ENCODE measurements at places on chromosomes 2 and 18. TPM values are rescaled to one million over a fixed set of nuclear protein-coding genes. Genes with fewer than 3 reads are reported as not detected.

- no peak for DNase-seq
Observed at GRCh38 chr2:33518929-33519328, 42.5 kb downstream of the RASGRP3 start.

DNAH7 gene
- 0.31 TPM for total RNA-seq

- no peak for DNase-seq
Observed at GRCh38 chr18:36942264-36942663, 113.3 kb downstream of the KIAA1328 start.

- no peak for DNase-seq
Observed at GRCh38 chr2:72040629-72041571, 106.8 kb downstream of the CYP26B1 start.

DNA sequence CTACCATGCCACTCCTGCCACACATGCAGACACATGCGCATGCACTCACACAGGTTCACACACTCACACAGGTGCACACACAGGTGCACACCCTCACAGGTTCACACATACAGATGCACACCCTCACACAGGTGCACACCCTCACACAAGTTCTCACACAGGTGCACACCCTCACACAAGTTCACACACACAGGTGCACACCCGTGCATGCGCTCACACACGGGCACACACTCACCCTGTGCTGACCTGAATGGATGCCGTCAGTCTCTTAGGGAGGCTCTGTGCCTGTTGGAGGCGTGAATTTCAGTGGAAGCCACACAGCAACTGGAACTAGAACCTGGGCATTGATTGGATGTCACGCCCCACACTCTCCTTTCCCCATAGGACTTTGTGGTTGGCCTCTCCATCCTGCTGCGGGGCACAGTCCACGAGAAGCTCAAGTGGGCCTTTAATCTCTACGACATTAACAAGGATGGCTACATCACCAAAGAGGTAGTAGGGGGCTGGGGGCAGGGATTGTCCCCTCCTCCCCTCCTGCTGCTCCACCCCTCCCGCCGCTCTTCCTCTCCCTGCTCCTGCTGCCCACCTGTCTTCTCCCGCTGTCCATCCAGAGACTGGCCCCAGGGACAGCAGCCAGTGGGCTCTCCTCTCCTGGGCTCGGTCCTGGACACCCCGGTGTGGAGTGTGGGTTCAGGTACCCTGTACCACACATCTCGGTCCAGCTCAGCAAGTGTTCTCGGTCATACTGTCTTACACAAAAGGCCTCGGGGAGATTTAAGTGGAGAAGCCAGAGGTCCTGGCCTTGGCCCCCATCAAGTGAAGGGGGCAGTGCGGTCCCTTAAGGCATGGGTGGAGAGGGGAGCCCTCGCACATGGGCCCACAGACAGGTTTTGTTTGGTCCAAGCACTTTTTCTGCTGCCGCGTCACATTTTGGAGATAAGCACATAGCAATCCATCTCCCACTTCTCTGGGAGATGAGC, 21.0 kb upstream of the FAHD2A start:
- no peak for DNase-seq

DNA sequence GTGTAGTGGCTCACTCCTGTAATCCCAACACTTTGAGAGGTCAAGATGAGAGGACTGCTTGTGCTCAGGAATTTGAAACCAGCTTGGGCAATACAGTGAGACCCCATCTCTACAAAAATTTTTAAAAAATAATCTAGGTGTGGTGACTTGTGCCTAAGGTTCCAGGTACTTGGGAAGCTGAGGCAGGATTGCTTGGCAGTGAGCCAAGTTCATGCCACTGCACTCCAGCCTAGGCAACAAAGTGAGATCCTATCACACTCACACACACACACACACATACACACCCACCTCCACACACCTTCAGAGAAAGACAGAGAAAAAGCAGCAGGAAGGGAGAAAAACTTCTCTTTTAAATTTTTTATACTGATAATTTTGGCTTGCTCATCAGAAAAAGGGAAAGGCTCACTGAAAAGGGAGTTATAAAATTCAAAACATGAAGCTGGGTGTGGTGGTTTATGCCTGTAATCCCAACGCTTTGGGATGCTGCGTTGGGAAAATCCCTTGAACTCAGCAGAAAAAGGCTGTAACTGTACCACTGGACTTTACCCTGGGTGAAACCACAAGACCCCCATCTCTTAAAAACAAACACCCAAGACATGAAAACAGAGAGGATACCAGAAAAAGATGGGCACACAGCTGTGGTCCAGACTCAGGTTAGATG, 25.7 kb downstream of the FAM168B start:
- DNase-seq, result no peak
